ENCODE measurements at places on chromosomes 5 and 9.

GRCh38 chr5:76590027-76590426 is 33.2 kb downstream of the F2RL2 start:
- DNase-seq = no peak

- no peak for DNase-seq
Observed at GRCh38 chr5:133244242-133244641, 192.4 kb downstream of the HSPA4 start.

DNA sequence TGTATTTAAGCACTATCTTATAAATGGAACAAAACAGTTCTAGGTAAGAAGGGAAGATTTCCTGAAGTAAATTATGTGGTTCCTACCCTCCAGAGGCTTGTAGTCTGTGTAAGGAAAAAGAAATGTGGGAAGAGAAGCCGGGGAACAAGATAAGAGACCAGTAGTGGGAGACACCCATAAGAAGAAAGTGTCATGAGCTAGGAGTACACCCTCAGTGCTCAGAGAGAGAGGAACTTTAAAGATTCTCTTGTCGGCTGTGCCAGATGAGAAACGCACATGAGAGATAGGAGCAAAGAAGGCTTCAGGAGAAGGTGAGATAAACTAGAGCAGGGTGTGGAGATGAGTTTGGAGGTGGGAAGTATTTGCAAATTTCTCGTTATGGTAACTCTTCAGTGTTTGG is 18.1 kb downstream of the SLC36A1 start:
- no peak for DNase-seq

DNA sequence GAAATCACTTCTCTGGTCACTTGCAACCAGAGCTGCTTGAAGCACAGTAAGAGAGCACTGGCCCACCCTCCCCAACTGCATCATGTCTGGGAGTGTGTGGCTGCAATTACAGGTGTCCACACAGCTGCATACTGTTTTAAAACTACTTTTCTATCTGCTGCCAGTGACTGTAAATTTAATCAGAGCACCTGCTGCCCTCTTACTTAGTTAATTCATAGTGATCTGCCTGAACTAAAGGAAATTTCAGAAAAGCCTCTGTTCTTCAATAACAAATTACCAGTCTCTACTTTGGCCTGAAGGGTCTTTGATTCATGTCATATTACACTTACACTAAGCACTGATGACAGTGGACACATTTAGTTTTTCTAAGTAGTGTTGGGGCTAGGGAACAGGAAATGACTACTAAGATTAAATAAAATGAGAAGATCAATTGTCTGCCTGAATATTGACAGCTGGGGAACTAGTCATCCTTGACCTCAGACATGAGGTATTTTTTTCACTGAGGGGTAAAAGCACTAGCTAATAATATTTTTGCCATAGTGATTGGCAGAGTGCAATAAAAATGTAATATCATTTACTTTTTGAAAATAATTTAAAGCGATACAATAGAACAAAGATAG is 788.9 kb upstream of the GRAMD2B start:
- DNase-seq = no peak

- peak; percentile 52 for DNase-seq
Observed at GRCh38 chr5:133868946-133869518, 99.4 kb downstream of the C5orf15 start.

- DNase-seq = no peak
Observed at GRCh38 chr5:52831786-52832511, 44.2 kb downstream of the ITGA1 start.

DNA sequence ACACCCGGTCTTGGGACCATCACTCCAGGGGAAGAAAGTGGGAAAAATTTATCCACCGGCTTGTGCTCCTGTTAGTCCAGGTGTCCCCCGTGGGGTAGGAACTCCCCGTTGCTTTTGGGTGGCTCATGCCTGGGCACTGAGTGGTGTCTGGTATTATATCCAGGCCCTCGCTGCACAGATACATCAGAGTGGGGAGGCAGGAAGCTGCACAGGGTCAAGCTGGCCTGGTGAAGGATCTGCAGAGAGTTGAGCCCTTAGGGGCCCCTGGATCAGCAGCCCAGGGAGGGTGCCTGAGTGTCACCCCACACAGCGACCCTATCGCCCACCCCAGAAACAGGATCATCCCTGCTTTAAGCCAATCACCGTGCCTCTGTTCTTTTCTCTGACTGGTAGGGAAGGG is 24.4 kb upstream of the COL5A1 start:
- no peak for DNase-seq

GRCh38 chr5:113804943-113805342 is 291.4 kb downstream of the YTHDC2 start:
- DNase-seq = no peak

DNA sequence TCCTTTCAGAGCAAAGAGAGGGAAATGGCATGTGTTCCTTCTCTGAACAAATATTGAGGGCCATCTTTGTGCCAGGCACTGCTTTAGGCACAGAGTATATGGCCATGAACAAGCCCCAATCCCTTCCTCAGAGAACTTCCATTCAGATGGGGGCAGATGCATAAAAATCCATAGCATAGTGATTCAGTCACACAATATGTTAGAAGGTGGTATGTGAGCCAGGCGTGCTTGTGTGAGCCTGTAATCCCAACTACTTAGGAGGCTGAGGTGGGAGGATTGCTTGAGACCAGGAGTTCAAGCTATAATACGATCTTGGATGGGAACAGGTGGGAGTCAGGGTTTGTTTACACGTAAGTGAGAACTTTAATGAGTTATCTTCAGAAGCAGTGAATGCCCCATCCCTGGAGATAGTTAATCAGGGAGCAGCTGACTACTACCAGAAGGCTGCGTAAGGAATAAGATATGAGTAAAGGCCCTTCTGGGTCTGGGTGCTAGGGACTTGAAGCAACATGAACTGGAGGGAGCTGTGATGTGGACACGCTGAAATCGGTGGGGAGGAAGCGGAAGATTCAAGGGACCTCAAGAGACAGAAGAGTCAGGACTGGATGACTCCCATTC is 27.1 kb downstream of the NANS start:
- DNase-seq = no peak

DNA sequence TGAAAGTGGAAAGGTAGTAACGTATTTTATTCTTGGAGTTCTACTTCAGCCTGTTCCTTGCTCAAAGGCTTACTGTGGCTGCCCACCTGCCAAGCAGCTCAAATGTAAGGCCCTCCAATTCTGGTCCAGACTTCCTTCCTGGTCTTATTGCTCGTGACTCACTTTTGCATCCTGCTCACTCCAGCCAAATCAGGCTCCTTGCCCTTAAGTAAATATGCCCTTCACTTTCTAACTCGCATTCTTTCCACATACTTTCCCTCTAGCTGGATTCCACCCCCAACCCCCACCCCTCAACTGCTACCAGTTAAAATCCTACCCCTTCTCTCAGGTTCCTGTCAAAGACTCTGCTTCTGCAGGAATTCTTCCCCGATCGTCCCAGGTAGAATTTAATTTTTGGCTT is 96.6 kb downstream of the GALNT10 start:
- no peak for DNase-seq

DNA sequence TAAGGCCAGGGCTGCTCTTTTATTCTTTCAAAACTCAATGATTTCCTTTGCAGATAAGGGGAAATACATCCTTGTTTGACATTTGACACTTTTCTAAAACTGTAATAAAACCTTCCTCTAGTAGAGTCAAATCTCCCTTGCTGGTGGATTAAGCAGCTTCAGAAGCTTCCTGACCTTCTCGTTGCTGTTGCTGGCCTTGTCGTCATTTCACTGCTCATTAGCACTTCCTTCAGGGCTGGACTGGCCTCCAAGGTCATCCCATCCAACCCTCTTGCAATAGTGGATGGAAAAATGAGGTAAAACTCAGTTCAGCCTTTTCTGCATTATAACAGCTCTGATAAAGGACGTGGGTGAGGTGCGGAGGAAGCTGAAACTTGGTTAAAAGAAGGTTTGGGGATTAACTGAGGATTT is 1.1 kb upstream of the ADAMTSL1 start:
- no peak for DNase-seq

- DNase-seq = no peak
Observed at GRCh38 chr5:117942861-117943519, 1045.4 kb downstream of the DTWD2 start.

DNA sequence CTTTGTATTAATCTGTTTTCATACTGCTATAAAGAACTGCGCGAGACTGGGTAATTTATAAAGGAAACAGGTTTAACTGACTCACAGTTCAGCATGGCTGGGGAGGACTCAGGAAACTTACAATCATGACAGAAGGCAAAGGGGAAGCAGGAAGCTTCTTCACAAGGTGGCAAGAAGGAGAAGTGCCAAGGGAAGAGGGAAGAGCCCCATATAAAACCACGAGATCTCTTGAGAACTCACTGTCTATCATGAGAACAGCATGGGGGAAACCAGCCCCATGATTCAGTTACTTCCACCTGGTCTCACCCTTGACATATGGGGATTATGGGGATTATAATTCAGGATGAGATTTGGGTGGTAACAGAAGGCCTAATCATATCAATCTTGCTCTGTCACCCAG is 60.9 kb upstream of the CHD1 start:
- DNase-seq = no peak

DNA sequence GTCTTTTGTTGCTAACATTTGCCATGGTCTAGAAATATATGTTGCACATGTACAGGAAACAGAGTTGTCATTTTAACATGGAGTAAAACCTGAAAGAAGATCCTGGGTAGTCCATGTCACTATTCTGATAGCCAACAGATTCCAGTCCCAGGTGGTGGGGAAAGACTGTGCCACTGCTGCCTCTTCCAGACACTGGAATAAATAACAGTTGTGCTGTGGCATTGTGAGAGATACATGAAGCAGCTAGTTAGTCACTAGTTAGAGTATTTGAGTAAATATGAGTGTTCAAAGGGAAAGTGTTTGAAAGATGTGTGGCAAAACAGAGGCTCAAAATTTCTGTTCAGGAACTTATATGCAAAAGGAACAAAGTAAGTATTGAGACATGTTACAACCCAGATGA is 1408.3 kb downstream of the EFNA5 start:
- DNase-seq = no peak

GRCh38 chr9:98559561-98559960 is 149.2 kb downstream of the GABBR2 start:
- DNase-seq = no peak

GRCh38 chr9:121651295-121652020 is at the start of gene DAB2IP:
DAB2IP (plus strand) TSS chr9:121651634; CDS start chr9:121651776, 142 bp downstream.
- DNase-seq = peak; percentile 71

- DNase-seq = no peak
Observed at GRCh38 chr5:135304352-135305221, 94.4 kb downstream of the MACROH2A1 start.

- DNase-seq = no peak
Observed at GRCh38 chr9:132288966-132289365, 65.8 kb downstream of the SETX start.

- no peak for DNase-seq
Observed at GRCh38 chr5:50965654-50966375, 299.4 kb downstream of the PARP8 start.

DNA sequence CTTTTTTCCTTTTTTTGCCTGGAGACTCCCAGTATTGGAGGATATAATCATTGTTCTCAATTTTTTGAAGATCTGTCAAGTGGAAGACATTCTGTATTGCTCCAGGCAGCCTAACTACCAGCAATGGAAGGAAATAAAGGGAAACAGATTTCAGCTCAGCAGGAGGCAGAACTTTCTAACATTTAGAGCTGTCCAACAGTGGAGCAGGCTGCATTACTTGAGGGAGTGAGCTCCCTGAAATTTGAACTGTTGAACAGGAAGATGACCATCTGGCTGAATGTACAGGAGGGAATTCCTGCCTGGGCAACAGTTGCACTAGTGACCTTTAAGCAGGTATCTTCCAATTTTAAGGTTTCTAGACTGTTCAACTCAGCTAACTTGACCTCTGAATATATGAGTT is 1.1 kb upstream of the GAPVD1 start:
- no peak for DNase-seq

DNA sequence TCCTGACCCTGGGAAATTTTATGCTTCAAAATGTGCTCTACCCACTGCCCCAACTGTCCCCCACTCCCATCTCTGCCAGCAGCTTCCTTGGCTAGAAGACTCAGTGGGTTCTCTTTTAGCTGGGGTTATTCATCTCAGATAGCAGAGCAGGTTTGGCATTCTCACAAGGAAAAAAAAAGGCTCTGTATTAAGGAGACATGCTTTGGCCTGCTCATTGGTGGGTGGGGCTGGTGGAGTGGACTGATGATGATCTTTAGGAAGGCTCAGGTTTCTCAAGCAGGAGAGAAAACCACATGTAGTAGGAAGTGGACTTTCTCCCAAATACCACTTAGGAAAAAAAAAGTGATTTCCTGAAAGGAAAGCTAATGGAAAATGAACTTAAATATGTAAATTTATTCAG is 279.2 kb upstream of the ZNF462 start:
- DNase-seq = no peak

GRCh38 chr5:84248013-84248412 is 136.7 kb downstream of the EDIL3 start:
- no peak for DNase-seq

- DNase-seq = no peak
Observed at GRCh38 chr5:105754056-105754455, 1916.7 kb downstream of the EFNA5 start.

DNA sequence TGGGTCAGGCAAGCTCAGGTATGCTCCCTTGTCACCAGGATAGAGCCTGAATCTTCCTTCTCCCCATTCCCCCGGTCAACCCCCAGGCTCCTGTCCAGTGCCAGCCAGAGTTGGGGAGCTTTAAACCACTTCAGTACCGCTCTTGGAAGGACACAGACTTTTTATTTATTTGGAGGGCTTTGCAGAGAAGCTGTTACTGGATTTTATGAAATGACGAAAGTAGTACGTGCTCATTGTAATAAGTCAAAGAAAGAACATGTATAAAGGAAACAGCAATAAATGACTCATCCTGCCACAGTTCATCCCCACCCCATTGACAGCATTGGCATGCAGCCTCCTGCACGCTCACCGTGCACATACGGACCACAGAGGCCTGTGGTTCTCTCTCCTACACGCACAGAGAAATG is 230.3 kb downstream of the AUH start:
- DNase-seq = no peak

DNA sequence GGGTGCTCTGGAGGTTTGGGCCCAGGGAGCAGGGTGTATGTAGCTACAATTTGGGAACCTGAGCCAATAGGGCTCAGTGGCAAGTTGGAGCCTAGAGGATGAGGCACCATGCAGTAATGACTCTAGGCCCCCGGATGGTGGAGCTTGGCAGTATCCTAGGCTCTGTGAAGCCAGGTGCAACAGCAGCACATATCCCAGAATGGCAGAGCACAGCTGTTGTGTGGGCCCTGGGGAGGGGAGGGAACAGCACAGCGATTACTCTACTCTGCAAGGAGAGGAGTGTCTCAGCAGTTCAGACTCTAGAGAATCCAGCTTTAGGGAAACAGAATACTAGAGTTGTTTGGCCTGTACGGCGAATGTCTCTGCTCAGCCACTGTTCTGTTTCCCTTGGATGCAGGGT is 56.1 kb downstream of the LRRTM2 start:
- no peak for DNase-seq

GRCh38 chr9:18881758-18882157 is 151.3 kb downstream of the SAXO1 start:
- DNase-seq = no peak

DNA sequence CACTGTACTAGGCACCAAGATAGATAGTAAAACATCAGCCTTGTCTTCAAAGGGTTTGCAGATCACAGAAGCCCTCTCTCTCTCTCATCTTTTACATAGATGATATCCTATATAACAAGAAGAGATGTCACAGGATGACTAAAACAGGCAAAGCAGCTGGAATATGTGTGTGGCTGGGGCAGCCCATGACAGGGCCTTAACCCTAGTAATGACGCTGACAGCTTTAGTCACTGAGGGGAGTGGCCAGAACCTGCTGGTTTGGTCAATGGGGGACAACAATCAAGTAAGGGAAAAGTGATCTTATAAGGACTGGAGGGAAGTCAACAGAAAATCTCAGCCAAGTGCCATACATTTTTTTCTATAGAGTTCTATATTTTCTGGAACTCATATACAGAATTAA is 41.9 kb upstream of the RIC1 start:
- no peak for DNase-seq

Data from anterior cingulate cortex (tissue), 58 donors.